GOT3 (cell line): ENCODE measurements at places on chromosomes 12 and 14.

- DNase-seq, result no peak
Observed at GRCh38 chr12:123836292-123836691, 74.2 kb downstream of the DNAH10 start.

- no peak for DNase-seq
Observed at GRCh38 chr12:49750027-49750995, 9.0 kb downstream of the TMBIM6 start.

GRCh38 chr12:124388679-124389137 is 93.8 kb downstream of the RFLNA start:
- DNase-seq, result no peak

GRCh38 chr14:73293782-73294781 is 56.8 kb downstream of the PAPLN start:
- DNase-seq, result no peak

- no peak for DNase-seq
Observed at GRCh38 chr12:86283620-86284019, 27.4 kb upstream of the MGAT4C start.

DNA sequence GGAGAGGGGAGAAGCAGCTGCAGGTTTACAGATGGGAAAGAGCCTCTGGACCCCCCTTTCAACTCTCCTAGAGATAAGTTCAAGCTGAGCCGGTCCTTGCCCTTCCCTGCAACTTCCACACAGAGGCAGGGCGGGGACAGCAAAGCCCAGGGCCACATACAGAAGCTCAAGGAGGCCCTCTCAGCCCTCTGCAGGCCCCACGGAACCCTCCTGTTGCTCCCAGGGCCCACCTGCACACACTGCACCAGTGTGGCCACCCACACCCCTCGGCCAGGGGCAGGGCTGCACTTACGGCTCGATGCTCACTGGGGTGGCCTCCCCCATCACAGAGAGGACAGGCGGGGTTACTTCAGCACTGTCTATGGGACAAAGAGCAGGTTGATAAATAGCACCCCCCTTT is 13.0 kb upstream of the PNMA1 start:
- DNase-seq, result no peak

GRCh38 chr14:24321212-24321975 is 10.1 kb downstream of the LTB4R start:
- DNase-seq, result no peak

GRCh38 chr12:94208622-94208966 is 60.2 kb downstream of the PLXNC1 start:
- no peak for DNase-seq

DNA sequence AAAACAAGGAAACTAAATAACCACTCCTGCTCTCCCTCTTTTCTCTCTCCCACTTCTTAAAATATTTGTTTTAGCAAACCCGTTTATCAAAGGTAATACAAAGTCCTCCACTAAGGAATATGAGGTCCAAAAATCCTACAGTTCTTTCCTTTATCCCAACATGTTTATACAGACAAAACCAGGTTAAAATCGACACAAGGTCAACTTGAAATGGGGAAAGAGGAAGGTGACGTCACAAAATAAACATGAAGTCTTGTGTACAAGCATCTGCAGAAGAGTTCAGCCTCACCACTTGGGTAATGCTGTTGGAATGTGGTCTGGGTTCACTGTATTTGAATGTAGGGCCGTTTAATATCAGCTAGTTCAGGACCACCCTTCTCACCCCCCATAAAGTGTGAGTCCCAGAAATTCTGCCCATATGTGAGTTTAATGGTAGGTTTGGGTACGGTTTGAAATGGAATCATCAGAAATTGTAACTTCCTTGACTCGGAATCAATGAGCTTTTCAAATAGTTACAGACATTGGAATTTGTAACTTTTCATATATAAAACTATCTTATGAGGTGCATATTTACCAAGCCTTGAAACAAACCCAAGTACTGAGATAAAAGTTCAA is 120.0 kb upstream of the SLC38A2 start:
- no peak for DNase-seq

DNA sequence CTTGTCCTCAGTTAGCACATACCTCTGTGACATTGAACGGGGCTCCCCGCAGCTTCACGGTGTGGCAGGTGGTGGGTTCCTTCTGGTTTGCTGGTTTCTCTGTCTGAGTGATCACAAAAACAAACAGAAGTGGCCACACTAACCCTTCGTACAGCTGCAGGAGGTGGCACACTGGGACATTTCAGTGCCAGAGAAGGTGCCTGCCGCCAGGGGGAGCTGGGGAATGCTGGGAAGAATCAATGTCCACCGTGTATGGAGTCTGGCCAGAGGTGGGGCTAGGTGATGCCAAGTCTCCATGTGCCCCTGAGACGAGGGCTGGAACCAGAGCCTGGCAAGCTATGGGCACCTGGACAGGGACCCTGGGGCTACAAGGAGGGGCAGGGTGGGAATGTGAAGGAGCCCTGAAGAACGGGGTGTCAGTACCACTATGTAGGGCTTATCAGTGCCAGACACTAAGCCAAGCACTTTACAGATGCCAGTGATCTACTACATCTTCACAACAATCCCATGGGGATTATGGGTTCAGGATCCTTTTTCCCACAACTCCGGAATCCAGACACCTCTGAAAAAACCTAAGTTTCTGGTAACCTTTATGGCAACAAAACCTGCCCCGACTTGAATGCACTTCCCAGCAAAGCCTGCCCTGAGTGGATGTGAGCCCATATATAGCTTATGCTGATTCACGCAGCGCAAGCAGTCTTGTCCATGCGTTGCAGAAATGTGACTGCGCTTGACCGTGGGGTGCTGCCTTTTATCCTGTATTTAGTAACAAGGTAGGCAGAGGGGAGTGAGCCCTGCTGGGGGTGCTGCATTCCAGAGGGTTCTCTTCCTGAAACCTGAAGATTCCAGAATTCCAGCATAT is 10.8 kb downstream of the RBM19 start:
- DNase-seq, result no peak

GRCh38 chr12:1572731-1573130 is 21.6 kb downstream of the FBXL14 start:
- DNase-seq, result no peak

DNA sequence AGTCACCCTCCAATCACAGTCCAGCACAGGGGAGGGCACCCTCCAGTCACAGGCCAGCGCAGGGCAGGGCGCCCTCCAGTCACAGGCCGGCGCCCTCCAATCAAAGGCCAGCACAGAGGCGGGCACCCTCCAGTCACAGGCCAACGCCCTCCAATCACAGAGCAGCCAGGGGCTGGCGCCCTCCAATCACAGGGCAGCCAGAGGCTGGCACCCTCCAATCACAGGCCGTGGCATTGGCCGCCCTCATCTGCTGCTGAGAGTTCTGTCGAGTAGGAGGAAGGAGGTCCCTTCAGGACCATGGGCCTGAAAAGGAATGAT is 26.6 kb downstream of the DDX51 start:
- no peak for DNase-seq

- no peak for DNase-seq
Observed at GRCh38 chr12:62774794-62775193, 160.2 kb downstream of the PPM1H start.

DNA sequence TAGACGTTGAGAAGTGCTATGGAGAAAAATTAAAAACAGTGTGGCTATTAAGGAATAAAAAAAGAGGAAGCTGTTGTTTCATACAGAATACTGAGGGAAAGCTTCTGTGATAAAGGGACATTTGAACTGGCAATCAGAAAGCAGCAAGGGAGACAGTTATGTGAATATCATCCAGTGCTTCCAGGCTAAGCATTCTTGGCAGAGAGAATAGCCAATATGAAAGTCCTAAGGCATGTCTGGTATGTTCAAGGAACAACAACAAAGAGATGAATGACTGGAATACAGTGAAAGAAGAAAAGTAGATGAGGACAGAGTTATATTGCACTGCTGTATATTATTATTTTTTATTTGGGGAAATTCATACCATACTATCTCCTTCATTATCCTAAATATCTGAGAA is 23.9 kb downstream of the SCAF11 start:
- no peak for DNase-seq

- DNase-seq, result no peak
Observed at GRCh38 chr12:2737656-2738241, 57.0 kb upstream of the FKBP4 start.

- no peak for DNase-seq
Observed at GRCh38 chr12:123075087-123075645, 75.7 kb downstream of the PITPNM2 start.

GRCh38 chr12:46686267-46686942 is 139.4 kb downstream of the SLC38A4 start:
- no peak for DNase-seq

DNA sequence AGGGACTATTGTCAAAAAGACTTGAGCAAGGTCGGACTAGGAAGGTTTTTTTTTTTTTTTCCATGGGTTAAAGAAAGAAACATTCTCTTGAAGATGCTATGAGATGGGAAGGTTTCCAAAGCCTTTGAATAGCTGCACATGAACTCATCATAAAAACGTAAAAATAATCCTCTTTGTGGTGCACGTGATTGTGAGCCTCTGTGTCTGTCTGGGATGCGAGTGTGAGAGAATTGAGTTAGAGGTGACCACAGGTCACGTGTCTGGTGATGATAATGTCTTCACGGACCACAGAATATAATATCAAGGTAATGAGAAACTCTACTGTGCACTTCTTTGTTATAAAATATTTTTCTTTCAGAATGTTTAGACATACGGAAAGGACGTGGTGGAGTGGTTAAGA is 24.3 kb upstream of the ADGRD1 start:
- no peak for DNase-seq

GRCh38 chr12:76143343-76144244 is 59.1 kb upstream of the NAP1L1 start:
- no peak for DNase-seq

DNA sequence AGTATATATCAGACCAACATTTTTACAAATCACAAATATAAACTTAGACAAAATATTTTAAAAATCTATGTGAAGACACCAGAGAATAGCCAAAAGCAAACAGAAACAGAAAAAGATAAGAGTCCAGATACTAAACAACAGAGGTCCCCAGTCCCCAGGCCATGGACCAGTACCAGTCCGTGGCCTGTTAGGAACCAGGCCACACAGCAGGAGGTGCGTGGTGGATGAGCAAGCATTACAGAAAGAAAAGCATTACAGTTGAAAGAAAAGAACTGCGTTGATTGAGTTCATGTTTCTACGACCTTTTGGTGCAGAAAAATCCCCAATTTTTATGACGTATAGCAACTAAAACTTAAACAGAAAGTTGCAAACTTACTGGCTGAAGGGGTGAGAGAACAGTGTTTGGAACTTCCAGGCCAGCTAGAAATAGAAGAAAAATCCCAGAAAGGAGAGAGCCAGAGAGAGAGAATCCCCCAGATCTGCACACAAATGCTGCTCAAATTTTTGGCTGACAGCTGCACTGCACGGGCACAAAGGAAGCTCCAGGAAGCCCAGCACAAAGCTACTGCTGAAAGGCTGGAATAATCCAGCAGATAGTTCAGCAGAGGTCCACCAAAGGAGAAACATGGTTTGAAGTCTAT is 159.6 kb upstream of the C14orf180 start:
- no peak for DNase-seq

GRCh38 chr12:6982532-6982931 is 11.8 kb downstream of the EMG1 start:
- no peak for DNase-seq

DNA sequence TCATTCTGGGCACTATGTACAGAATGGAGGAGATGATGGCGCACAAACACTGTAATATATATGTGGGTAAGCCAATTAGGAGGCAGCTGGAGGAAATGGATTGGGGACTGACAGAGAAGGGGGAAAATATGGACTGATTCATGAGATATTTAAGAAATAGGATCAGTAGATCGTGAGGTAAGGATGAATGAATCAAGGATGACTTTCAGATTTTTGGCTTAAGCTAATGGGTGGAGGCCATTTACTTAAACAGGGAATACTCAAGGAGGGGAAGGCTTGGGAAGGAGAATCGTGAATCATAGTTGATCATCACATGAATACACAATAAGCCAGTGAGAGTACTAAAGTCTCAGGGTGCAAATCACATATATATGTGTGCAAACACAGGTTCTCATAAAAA is 11.2 kb upstream of the GNPNAT1 start:
- no peak for DNase-seq

DNA sequence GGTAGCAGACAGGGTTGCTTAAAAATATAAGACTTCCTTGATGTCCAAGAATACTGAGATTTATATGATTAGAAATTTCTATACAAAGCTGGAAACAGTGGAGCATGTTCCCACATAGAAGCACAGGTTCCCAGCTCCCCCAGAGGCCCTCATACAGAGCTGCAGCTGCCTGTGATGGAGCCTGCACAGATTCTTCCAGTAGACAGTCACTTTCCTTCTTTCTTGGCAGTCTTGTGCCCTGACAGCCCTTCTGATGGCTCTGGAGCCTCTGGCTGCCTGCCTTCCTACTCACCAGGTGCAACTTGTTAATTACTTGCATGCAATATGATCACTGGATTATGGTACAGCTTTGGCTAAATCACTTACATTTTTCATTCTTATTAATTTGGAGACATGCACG is 44.4 kb downstream of the BICD1 start:
- DNase-seq, result no peak

DNA sequence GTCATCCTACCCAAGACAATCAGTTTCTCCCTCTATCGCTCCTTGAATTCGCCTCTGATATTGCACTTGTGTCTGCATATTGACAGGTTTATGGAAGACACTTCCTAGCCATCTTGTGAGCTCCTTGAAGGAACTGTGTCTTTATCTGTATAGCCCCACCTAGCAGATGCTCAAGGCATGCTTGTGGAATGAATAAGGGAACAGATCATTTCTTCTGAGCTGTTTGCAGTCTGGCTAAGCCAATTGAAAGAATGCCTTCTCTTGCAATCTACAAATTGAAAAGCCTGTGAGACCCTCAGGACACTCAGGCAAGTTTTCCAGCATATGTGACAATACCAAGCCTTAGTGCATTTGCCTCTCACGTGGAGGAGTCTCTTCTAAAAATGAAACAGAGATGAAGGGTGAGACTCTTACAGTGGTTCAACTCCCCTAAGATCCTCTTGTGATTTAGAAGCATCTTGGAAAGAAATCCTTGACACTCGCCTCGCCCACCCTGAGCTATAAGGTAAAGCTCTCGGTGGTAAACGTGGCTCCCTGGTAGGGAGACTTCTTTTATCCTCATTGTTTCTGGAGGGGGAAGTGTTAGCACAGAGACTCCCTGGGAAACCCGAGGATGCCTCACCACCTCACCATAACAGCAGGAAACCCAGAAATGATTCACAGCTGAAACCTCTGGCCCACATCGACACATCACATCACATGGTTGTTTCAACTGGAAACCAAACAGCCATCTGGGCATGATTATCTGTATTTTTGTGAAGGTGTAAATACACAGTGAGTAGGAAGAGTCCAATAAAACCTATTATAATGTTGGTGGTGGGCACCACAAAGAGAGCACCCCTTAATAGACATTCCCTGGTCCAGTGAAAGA is 112.3 kb upstream of the BCL2L14 start:
- peak; percentile 25 for DNase-seq

- no peak for DNase-seq
Observed at GRCh38 chr14:56004786-56005185, 113.4 kb upstream of the PELI2 start.

DNA sequence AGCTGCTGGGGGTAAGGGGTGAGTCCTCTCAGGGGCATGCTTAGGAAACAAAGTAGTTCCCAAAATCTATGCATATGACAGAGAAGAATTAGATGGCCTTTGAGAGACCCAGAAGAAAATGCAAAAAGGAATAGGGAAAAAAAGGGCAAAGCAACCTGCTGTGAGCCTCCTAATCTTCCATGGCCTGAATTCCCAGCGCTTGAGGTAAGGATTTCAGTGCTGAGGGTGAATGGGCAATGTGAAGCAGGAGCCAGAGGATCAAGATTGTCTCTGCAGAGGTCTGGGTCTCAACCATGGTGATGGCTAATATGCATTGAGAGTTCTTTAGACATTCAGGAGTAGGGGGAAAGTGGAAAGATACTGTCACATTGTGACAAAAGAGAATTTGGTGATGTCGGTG is 31.5 kb downstream of the GPR65 start:
- no peak for DNase-seq

GRCh38 chr12:77847060-77847541 is 16.4 kb downstream of the NAV3 start:
- DNase-seq, result no peak
